ENCODE measurements at places on chromosomes 12 and 14. TPM values are rescaled to one million over a fixed set of nuclear protein-coding genes. Genes with fewer than 3 reads are reported as not detected.
A peak's percentile ranks its signal among the peaks of the same experiment; 100 is the strongest.

The FBXL14 gene
- total RNA-seq, result 18.8 TPM

The IPO8 gene
- 38.5 TPM for total RNA-seq

The MFAP5 gene
- not detected for total RNA-seq

The TAS2R42 gene
- not detected for total RNA-seq

The ABCC9 gene
- total RNA-seq, result 0.05 TPM

The LRP6 gene
- 9.4 TPM for total RNA-seq

- no peak for DNase-seq
Observed at GRCh38 chr12:104975587-104976343, 10.4 kb upstream of the NOPCHAP1 start.

GRCh38 chr14:58779376-58779775, 141.6 kb downstream of the DACT1 start:
- no peak for DNase-seq

DNA sequence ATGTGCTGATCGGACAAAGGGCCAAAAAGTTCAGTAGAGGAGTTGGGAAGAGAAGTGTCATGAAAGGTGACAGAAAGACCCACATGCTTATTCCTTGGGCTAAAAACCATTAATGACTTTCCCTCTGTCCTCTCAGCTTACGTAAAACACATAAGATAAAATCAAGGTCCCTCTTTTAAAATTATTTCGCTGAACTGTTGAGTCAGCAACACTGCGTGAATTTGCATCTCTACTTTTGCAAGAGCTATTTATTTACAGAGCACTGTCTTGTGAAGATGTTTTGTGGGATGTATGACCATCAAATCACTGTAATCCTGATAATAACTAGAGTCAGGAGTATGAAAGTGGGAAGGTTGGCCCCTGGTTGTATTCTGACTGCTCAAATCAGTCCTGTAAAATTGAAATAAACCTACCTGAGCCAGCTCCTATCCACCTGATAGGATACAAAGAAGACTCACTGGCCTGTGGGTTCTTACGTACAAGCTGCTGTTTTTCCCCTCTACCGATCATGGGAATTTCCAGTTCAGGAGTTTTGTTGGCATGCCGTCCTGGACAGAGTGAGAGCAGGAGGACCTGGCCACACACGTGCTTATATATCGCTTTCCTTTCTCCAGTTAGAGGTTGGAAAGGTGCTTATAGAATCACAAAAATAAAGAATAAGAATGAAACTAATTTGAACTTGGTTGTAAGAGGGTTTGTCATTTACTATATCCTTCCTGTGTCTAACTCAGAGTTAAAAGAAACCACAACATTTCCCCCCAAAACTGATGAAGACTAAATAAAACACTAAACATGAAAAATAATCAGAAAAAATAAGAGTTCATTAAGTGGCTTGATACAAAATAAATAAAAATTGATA, 42.9 kb downstream of the IFNG-AS1 start:
- no peak for DNase-seq

- no peak for DNase-seq
Observed at GRCh38 chr14:69669375-69669774, 58.0 kb downstream of the SUSD6 start.

DNA sequence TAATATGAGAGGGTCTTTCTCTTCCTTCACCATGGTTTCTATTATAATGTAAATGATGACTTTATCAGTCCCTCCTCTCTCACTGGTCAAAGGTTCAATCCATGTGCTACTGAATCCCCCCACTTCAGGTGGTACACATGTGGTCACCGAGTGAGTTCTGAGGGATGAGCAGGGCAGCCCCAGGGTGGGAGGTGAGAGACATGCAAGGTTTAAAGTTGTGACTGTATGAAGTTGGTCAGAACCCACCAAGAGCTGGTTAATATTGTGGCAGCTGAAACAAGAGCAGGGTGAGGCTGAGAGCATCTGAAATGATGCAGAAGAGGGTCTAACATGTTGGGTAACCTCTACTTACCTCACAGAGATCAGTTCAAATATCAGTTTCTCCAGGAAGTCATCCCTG, 444.7 kb upstream of the FBXO33 start:
- no peak for DNase-seq

- no peak for DNase-seq
Observed at GRCh38 chr14:68951035-68951797, 27.9 kb downstream of the ACTN1 start.

- no peak for DNase-seq
Observed at GRCh38 chr14:98682726-98683125, 589.3 kb downstream of the BCL11B start.

GRCh38 chr12:46963977-46964971, 115.1 kb upstream of the PCED1B start:
- no peak for DNase-seq

DNA sequence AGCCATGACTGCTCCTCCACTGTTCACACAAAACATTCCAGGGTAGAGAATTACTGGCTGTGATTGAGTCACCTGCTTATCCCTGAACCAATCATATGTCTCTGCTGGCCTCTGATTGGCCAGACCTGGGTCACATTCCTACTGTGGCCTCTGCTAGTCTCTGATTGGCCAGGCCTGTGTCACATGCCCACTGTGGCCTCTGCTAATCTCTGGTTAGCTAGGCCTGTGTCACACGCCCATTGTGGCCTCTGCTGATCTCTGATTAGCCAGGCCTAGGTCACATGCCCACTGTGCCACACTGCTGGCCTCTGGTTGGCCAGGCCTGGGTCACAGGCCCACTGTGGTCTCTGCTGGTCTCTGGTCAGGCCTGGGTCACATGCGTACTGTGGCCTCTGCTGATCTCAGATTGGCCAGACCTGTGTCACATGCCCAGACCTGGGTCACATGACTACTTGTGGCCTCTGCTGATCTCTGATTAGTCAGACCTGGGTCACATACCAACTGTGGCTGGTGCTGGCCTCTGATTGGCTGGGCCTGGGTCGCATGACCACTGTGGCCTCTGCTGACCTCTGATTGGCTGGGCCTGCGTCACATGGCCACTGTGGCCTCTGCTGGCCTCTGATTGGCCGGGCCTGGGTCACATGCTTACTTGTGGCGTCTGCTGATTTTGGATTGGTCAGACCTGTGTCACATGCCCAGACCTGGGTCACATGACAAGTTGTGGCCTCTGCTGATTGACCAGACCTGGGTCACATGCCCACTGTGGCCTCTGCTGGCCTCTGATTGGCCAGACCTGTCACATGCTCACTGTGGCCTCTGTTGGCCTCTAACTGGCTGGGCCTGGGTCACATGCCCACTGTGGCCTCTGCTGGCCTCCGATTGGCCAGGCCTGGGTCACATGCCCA, 251.6 kb downstream of the SLC15A4 start:
- DNase-seq, result no peak

DNA sequence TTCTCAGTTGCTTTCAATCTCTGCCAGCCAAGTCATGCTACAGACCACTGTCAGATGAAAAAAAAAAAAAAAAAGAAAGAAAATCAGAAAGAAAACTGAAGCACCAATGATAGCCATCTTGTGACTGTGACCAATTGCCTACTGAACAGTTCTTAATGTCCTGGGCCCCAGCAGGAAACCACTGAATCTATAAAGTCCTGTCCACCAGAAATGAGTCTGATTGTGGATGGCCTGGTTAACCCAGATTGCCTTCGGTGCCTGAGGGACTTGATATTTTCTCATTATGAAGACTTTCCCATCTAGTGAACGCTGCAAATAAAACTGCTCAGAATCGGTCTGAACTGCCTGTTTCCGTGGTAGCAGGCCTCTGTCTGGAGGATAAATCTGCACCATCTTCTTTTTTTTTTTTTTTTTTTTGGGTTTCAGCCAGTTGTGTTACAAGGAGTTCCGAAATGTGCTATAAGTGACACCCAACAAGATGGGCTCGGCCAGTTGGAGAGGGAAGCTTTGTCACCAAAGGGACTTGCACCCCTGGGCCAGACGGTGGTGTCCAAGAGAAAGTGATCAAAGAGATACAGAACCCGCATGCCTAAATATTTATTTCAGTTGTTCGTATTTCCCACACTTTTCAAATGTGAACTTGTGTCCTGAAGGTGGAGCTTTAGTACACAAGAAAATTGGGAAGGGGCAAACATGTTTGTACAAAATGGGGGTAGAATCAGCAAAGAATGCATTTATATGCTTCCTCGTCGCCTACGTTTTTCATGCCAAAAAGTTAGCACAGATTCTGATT, 3.0 kb upstream of the PLXNC1 start:
- no peak for DNase-seq

DNA sequence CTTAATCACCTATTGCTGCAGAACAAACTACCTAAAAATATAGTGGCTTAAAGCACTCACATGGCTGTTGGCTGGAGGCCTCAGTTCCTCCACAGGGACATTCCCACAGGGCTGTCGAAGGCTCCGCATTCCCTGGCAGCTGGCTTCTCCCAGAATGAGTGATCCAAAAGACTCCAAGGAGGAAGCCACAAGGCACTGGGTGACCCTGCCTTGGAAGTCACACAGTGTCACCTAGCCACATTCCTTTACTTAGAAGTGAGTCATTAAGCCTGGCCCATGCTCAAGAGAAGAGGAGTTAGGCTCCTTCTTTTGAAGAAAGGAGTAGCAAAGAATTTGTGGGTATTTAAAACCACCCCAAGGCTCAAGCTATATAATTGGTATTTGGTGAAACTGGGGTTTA, 63.9 kb upstream of the MAP1LC3B2 start:
- no peak for DNase-seq

DNA sequence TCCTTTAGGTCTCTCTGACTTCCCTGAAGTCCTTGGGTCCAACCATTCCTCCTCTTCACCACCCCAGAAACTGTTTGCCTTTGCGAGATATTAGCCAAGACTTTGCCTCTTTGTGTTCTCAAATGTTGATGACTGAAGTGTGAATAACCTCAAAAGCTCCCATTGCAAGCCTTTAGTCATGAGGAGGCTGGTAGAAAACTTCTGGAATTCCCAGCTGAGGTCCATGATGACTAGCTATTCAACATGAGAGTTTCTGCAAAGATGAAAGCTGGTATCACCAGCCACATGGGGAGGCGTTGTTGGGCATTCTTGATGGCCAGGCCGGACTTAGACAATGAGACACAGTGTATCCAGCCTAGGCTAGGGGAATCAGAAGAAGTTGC, 111.7 kb downstream of the TBX5 start:
- DNase-seq, result no peak

DNA sequence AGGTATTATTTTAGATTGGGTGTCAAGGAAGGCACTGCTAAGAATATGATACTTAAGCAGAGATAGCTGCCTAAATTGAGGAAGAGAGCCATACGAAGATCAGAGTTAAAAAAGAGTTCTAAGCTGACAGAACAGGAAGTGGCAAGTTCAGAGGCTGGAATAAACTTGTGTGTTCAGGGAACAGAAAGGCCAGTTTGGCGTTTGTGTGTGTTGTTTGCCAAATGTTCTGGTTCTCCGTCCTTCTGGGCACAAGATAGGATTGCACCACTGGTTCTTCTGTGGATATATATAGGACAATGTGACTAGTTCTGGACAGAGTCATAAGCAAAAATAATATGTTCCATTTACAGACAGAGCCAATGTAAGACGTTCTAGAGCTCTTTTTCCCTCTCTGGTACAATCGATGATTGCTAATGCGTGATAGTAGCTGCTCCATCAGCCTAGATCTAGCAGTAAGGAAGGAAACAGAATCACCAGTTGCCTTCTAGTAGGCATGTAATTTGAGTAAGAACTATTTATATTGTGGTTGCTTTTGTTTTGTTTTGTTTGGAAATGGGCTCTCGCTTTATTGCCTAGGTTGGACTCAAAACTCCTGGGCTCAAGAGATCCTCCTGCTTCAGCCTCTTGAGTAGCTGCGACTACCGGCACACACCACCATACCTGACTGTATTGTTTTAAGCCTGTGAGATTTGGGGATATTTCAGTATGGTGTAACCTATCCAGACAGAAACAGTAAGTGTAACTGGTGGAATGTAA, 7.4 kb downstream of the BBS10 start:
- no peak for DNase-seq

- no peak for DNase-seq
Observed at GRCh38 chr14:96109596-96110355, 70.6 kb downstream of the C14orf132 start.

GRCh38 chr12:72272731-72273498, 745 bp downstream of the TRHDE start:
- DNase-seq, result no peak

- DNase-seq, result peak; percentile 85
Observed at GRCh38 chr12:9797722-9798619, 29.3 kb upstream of the KLRF1 start.

DNA sequence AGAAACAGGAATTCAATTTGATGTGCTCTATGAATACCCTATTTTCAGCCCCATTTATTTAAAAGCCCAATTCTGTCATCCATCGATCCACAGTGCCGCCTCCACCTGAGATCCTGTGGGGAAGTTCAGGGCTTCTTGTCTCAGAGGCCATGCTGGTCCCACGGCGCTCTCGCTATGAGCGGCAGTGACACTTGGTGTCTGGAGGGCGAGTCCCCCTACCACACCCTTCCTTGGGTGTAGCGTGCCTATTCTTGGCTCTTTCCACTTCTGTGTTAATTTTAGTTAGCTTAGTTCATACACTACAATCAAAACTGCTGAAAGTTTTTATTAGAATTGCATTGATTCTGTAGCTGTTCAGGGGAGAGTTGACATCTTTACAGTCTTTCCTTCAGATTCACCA, 73.8 kb downstream of the DDX51 start:
- DNase-seq, result no peak

- DNase-seq, result no peak
Observed at GRCh38 chr14:81169711-81170103, 51.1 kb downstream of the GTF2A1 start.

- DNase-seq, result no peak
Observed at GRCh38 chr14:104596927-104597351, 7.6 kb downstream of the TMEM179 start.
